ENCODE measurements at places on chromosomes 3 and 15. TPM values are rescaled to one million over a fixed set of nuclear protein-coding genes. Genes with fewer than 3 reads are reported as not detected.

Gene MUC4
- total RNA-seq = not detected

Gene CD47
- 125 TPM for total RNA-seq

Gene SOX14
- total RNA-seq = not detected

Gene BFSP2
- total RNA-seq = not detected

DNA sequence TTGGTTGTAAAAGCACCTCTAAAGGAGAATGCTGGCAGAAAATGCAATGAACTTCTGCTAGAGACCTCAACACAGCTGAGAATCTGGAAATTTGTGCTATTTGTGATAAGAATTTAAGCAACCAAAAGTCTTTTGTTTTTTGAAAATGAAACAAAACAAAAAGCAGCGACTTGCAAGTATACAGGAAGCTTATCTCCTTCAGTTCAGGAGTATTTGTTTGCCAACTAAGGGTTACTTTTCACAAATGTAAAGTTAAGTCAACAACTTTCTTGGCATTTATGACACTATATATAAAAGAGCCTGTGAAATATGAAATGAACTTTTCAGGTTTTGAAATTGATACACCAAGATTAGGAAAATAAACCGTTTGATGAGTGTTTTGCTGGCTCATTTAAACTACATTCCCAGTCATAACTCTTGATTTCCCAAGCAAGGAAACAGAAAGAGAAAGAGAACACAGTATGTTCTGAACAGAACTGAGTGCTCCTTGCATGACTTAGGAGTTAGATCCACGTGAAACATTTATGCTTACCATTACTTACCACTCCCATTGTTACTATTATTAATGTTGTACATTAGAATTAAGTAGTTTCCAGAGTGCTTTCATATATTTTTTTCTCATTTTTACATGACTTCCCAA, 92.3 kb upstream of the COL8A1 start:
- DNase-seq = no peak

DNA sequence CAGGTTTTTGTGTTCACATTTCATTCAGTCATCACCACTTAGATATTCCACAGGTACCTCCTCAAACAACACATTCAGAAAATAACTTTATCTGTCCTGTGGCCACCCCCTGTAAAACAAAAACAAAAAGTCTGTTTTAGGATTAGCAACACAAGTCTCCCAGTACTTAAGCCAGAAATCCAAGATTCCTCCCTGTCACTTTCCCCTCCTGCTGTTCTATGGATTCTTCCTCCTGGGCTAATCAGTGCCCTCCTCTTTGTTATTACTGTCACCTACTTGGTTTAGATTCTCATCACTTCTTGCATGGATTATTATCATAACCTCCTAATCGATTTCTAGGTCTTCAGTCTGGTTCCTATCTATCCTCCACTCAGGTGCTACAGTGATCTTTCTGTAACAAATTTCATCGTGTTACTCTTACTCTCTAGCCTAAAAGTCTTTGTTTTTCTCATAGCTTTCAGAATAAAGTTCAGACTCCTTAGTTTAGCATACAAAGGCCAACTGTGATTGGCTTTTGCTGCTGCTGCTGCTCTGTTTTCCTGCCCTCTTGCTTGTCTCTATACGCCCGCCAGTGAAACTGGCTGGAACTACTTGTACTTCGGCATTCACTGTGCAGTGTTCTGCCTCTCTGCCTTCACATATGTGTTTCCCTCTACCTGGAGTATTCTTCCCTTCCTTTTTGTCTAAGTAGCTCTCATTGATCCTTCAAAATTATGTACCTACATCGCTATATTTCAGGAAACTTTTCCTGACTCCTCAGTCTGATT, 32.2 kb downstream of the PPP2R3A start:
- no peak for DNase-seq

DNA sequence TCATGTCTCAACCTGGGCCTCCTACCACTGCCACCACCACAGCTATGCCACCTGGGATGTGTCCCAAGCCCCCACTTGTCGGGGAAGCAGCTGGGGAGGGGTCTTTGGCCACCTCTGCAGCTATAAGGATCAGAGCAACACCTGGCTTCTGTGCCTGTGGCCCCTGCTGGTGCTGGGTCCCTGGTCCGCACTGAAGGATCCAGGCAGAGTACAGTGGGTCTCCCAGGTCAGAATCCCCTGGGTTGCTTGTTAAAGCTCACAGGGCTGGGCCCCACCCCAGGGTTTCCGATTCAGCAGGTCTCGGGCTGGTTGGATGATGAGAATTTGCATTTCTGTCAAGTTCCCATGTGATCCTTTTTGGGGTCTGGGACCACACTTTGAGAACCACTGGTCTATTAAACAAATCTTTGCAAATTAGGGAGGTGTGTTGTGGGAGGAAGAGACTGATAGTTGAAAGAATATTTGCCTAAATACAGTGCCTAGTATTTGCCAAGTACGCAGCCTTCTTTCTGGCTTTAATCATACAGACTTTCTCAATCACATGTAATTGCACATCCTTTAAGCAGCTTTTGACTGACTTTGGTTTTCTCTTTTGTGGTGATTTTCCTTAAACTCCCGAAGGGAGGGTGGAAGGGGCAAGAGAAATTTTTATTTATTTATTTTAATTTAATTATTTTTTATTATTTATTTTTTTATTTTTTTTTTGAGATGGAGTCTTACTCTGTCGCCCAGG, 127.3 kb downstream of the IGF1R start:
- no peak for DNase-seq

GRCh38 chr3:61665121-61665520, 103.8 kb downstream of the PTPRG start:
- no peak for DNase-seq
